ENCODE measurements at places on chromosomes 2 and 18.

DNA sequence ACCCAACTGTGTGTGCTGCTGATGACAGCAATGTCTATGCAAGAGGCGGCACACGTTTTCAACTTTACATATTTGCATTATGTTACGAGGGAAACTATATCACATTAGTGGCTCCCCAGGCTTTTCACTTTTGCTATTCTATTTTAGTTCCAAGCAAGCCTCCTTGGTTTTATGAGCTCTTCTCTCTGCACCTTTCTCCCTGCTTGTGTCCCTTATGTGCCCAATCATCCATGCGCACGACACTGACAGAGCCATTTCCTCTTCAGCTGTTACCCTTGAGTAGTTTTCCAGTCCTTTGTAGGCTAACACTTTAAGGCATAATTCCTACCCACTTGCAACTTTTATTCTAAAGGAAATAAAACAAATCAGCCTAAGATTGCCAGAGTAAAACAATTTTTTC lies 154.3 kb downstream of the TCF4 start:
- DNase-seq: no peak

- no peak for DNase-seq
Observed at GRCh38 chr2:161138429-161138828, 21.8 kb upstream of the TANK start.

DNA sequence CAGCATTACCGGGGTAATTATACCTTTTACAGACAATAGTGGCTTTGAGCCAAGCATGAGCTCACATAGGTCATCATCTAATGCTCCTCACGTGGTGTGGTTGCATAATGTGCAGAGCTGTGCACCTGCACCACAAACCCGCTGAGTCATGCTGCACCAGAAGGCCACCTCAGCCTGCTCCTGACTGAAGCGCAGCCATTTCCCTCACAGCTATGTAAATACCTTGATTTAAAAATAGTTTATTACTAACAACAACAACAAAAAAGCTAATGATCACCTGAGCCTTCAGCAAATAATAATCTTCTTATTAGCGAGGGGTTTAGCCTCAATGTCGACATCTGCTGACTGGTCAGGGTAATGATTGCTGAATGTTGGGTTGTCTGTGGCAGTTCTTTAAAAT lies 238.8 kb downstream of the MBD5 start:
- no peak for DNase-seq

DNA sequence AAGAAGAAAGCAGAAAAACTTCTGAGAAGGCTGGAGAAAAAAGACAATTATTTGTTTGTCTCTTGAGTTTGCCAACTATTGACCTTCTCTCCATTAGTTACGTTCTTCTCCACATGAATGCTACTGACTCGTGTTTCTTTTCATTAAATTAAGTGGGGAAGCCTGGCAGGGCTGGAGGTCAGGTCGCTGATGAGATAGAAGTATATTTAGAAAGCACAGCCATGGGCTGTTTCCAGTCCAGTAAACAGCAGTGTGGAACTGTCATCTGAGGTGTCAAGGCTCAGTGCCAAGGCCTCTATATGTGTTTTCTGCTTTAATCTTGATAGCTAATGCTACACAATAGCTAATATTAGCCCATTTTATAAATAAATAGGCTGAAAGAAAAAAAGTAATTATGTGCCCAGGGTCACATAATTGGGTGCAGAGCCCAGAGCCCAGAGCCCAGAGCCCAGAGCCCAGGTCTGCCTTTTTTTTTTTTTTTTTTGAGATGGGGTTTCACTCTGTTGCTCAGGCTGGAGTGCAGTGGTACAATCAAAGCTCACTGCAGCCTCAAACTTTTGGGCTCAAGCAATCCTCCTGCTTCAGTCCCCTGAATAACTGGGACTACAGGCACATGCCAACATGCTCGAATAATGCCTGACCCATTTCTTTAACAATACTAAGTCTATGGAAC lies 6.3 kb downstream of the MSGN1 start:
- no peak for DNase-seq

DNA sequence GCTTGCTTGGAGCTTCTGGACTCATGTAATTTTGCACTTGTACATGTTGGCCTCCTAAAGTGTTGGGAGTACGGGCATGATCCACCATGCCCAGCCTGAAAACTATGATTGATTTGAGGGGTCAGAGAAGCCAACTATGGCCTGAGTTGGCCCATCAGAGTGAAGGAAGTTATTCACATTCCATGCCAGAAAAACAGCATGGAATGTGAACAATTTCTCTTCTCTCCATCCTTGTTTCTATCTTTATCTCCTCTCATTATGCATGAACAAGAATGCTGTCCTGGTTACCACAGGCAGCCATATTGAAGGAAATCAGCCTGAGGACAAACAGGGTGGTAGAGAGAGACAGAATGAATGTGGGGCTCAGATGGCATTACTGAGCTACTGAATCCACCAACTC lies 3.5 kb upstream of the CD226 start:
- DNase-seq: no peak

DNA sequence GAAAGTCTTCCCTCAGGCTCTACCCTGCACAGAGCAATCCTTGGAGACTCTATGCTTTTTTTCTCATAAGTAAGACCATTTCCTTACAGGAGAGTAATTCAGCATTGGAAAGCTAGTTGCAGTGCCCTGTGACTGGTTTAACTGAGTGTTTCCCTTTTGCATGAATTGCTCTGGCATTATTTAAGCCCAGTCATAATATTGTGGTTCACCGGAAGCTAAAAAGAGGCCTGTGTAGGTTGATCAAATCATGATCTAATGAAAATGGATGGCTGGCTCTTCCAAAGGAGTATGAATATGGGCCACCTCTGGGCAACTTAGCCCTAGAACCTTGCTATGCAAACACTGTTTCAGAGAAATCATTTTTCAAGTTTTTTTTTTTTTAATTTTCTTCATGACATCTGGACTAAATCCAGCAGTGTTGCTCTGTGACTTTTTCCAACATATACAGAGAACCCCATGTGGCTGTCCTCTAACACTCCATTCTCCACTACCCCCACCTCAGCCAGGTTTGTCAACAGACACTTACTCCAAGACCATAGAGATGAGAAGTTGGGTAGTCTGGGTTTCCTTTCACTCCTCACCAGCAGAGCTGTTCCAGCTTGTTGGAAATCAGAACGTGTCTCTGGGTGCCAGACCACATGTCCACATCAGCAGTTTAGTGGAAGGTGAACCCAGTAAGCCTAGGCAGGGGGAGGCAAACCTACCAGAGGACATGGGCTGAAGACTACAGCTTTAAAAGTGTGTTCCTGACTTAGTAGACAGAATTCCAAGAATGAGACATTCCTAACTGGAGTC lies 175.2 kb upstream of the SLC14A2 start:
- DNase-seq: no peak
